Activated T-cell treated with anti-CD3 and anti-CD28 coated beads for 1 hour (primary cell): ENCODE measurements at places on chromosomes 11 and 22.

DNA sequence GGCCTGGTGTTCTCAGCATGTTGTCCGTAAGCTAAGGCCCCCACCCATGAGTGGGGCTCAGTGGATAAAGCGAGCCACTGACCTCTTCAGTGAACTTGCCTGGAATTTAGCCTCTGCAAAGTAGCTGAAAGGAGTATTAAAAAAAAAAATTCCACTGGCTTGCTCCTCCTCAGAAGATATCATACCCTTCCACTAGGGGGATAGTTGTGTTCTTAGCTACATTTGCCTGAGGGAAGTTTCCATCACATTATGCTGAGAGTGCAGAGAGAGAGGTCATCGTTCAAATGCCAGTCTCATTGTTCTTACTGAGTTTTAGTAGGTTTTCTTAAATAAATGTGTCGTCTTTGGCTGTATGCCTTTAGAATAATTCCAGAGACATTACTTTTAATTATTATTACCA, 879.7 kb downstream of the JRKL start:
- DNase-seq = no peak

DNA sequence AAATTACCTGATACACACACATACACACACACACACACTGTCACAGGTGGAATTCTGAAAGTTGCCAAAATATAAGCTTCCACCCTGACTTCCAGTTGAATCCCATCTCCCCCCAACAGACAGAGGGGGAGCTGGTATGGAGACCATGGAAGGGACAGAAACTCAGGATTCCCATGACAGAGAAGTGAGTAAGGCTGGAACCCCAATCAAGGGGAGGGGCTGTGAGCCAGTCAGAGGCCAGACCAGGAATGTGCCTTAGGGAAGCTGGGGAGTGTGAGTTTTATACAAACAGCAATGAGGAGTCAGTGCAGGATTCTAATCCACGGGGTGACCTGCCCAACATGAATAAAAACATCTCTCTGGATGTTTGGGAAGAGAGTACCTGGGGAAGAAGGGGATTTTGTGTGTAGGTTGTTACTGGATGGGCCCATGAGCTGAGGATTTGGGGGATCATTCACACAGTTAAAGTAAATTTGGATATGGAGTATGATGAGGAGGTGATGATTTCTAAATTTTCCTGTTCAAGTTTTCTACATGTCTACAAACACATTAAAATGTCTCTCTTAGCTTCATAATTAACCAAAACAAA, 38.7 kb upstream of the TOP3B start:
- no peak for DNase-seq

GRCh38 chr11:133824593-133824992, 20.7 kb downstream of the SPATA19 start:
- DNase-seq = no peak

DNA sequence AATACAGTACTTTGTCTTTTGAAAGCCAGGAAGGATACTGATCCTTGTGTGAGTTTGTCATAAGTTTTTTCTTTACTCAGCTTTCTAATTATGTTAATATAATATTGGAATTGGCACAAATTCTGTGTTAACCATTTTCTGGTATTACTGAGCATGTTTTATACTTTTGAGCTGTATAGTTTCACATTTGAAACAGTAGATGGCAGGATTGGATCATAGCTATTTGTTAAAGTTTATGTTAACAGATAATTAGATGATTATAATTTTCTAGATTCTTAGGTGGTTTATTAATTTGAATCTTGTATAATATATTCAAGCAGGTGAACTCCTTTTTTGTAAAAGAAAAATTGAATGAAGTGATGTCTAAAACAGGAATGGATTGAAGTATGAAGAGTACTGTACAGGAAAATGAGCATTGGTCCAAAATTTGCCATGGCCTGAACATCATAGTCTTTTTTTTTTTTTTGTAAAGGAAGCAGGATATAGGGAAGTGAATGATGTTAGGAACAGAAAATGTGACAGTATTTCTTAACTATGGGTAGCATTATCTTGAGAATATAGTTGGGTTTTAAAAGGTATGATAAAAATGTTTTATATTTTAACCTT, 102.0 kb downstream of the CYP2R1 start:
- DNase-seq = no peak

- no peak for DNase-seq
Observed at GRCh38 chr11:118918686-118919280, 6.9 kb downstream of the BCL9L start.

GRCh38 chr11:67705264-67705663, 30.8 kb upstream of the ALDH3B2 start:
- DNase-seq = no peak

GRCh38 chr22:36982136-36982535, 37.1 kb downstream of the TST start:
- DNase-seq = no peak

GRCh38 chr11:81005595-81005994, 1564.8 kb upstream of the TENM4 start:
- DNase-seq = no peak

DNA sequence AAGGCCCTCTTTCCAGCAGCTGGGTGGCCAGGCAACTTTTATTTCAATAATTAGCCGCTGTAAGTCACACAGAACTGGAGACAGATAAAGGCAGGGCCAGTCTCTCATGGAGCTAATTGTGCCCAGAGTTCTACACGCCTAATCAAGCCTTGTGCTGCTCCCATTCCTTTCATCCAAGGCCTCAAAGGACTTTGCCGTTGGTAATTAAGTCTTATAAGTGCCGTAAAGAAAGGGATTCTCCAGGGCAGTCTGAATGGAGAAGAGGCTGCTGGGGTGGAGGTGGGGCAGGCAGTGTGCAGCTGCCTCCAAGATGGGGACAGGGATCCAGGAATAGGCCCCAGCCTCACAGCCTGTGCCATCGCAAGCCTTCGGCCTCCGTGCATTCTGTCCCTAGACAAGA, 357.9 kb downstream of the TENM4 start:
- DNase-seq = no peak

- no peak for DNase-seq
Observed at GRCh38 chr11:114262681-114263512, 33.3 kb upstream of the NNMT start.

GRCh38 chr11:6203327-6203726, 2.0 kb upstream of the C11orf42 start:
- DNase-seq = no peak

- no peak for DNase-seq
Observed at GRCh38 chr11:32852207-32852606, 22.5 kb downstream of the PRRG4 start.

DNA sequence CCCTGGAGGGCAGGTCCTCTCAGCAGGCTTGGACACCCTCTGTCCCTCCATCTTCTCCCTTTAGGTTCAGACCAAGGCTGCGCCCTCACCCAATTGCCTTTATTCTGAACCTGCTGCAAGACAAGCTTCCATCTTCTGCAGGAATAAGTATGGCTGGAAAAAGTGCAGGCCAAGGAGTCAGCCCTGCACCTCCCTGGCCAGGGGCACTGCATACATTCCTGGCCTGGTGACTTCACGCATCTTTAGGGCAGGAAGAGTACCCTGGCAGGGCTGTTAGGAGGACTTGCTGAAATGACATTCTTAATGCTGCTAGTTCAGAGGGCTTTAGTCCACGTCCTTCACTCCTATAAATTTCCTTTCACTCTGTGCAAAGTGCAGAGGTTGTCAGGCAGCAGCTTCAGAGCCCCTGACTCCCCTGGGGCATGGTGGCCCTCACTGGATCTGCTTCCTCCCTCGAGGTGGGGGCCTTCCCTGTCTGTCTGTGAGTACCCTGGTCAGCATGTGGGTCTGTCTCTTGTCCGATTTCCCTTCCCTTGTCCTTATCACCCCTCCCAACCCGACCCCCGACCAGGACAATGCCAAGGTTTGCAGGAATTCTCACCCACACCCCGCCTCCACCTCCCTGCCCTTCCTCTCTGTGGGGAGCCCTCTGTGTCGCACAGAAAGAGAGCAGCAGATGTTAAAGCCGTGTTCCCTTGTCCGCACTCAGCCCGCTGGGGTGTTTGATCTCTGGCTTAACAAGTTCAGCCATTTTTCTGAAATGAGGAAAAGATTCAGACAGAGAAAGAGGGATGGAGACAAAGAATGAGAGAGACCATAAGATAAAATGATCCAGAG, 124.5 kb upstream of the SYT13 start:
- DNase-seq = no peak

- DNase-seq = no peak
Observed at GRCh38 chr22:44531487-44531886, 33.5 kb upstream of the RTL6 start.

DNA sequence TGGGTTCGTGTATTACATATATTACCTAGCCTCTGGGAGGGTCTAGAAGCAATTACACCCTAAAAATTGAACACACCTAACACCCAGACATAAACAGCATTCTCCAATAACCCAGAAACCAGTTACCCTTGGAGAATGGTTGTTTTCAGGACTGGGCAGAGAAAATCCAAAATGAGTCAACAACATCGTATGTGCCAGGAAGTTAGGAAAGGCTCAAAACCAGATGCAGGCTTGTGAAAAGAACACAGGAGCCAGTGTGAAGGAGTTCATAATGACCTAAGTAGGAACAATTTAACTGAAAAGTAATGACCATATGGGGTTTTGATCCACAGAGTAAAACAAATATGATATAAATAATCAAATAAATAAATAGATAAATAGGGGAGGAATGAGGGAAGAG, 5.1 kb upstream of the CLPB start:
- DNase-seq = no peak

DNA sequence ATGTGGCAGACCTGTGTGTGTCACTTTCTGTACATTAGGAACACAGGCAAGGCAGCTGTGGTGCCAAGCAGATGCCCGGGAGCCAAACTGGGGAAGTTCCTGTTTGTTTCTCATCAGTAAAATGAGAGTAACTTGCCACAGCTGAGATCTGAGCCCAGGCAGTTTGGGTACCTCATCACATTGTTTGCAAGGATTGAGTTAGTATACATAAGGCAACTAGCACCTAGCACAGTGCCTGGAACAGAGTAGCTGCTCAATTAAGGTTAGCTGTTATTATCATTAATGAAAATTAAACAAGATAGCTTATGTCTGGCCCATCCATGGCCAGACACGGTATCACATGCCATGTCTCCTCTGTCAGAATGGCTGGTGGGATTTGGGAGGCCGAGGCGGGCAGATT, 7.8 kb downstream of the SOX10 start:
- DNase-seq = no peak

- DNase-seq = no peak
Observed at GRCh38 chr22:37628830-37629229, 10.6 kb upstream of the SH3BP1 start.

DNA sequence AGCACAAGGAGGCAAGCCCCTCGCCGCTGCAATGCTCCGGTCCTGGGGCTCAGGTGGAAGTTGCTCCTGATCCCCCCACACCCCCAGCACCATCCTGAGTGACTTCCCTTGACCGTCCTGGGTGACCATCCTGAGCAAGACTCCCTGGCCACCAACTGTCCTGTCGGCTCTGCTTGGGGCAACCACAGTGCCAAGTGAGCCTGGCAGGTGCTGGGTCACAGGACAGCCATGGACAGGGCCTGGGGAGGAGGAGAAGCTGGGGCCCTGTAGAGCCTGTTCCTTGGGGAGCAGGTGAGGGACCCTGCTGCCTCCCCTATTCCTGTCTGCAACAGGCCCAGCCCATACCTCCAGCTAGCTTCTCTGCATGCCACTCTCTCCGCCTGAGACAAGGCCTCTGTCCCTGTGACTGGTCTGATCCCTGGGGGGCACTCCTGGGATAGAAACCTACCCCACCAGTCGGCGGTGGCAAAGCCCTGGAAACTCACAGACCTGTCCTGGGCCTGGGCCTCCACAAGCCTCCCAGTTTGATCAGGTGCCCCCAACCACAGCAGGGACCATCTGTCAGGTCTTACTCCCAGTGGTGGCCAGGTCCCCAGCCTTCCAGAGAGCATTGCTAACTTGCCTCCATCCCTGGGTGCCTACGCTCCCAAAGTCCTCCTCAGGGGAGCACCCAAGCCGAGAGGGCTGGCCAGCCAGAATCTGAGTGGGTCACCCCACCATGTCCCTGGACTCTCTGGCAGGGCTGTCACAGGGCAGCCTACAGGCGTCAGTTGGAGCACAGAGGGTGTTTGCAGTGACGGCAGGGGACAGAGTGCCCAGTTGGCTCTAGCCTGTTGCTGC, 68.7 kb upstream of the WNT7B start:
- DNase-seq = no peak

- DNase-seq = no peak
Observed at GRCh38 chr11:31865606-31866300, 54.6 kb upstream of the PAX6 start.

DNA sequence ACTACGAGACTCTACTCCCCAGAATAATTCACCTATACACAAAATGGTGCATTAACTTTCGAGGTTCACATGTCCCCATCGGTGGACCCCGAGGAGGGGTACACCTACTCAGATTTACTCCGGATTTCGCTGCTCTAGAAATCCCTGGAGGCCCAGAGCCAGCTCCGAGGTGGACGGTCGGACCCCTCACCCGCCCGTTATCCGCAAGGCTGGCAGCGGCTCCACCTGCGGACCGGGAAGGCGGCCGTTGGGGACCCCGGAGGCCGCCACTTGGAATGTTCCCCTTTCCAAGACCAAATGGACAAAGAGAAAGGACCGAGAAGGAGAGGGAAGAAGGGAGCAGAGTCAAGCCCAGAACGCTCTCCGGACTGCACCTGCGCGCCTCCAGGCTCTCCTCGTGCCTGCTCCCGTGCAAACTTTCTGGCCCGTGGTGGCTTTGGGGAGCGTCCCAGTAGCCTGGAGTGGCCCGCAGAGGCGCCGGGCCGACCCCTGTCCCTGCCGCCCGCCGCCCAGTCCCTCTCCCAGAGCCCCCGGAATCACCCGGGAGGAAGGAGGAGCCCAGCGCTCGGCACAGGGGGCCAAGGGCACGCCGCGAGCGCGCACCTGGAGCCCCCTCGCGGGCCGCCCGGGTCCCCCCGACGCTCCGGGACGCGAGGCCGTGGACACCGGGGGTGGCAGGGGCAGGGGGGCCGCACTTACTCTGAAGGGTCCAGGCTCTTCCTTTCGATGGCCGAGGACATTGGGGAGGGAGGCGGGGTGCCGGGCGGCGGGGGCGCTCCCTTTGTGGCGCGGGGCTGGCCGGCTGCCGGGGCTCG, 23.0 kb downstream of the LMO2 start:
- DNase-seq = no peak

- DNase-seq = no peak
Observed at GRCh38 chr11:1116666-1117390, 40.9 kb upstream of the MUC5AC start.

GRCh38 chr11:113382121-113382520, 5.5 kb upstream of the ANKK1 start:
- no peak for DNase-seq

DNA sequence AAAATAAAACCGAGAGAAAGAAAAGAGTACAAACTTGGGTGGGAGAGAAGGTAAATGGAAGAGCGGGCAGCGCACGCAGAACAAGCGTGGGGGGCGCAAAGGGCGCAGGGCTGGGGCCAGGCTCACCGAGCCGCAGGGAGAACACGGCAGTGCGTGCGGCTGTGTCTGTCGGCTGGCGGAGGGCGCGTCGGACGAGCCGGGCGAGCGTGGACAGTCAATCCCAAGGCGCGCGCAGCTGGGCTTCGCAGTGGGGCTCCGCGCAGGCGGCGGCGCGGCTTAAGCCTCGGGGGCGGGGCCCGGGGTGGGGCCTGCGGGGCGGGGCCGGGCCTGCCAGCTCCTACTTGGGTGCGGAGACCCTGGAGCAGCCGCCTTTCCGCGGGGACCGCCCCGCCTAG, at the start of gene UCP2:
UCP2 (minus strand) TSS at position 249 of the 395 bp plus-strand sequence. CDS start 4,465 bp downstream, outside the sequence.
- DNase-seq = peak; percentile 76

GRCh38 chr11:9855579-9856287, 191.9 kb downstream of the SWAP70 start:
- DNase-seq = no peak

GRCh38 chr22:40826984-40827741, 8.0 kb upstream of the SLC25A17 start:
- no peak for DNase-seq

GRCh38 chr11:64007629-64008282, 21.5 kb downstream of the OTUB1 start:
- DNase-seq = no peak
